ENCODE measurements at places on chromosomes 7 and 10. TPM values are rescaled to one million over a fixed set of nuclear protein-coding genes. Genes with fewer than 3 reads are reported as not detected.

DNA sequence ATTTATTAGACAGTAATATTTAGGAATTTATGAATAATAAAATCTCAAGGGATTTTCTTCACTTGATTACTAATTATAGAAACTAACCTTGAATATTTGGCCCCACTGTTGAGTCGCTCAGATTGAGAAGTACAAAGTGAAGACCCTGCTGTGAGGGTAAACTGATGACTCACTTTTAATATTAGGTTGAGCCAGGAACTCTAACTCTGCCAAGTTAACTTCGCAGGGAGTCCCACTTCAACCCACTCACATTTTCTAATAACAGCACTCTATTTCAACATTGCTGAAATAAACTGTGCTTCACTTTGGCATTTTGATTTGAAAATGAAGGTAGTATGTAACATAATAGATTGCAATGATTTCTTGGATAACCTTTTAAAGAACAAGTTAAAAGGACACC lies 200.7 kb downstream of the POLR1F start:
- H3K36me3 ChIP-seq = no peaks in the 10 kb centered on the region
- no peak overlapping the region for H3K27ac ChIP-seq
- DNase-seq = no peak
- H3K4me1 ChIP-seq = no peaks in the 10 kb centered on the region
- H3K27me3 ChIP-seq = no peaks in the 10 kb centered on the region
- no peak overlapping the region for H3K4me3 ChIP-seq

DNA sequence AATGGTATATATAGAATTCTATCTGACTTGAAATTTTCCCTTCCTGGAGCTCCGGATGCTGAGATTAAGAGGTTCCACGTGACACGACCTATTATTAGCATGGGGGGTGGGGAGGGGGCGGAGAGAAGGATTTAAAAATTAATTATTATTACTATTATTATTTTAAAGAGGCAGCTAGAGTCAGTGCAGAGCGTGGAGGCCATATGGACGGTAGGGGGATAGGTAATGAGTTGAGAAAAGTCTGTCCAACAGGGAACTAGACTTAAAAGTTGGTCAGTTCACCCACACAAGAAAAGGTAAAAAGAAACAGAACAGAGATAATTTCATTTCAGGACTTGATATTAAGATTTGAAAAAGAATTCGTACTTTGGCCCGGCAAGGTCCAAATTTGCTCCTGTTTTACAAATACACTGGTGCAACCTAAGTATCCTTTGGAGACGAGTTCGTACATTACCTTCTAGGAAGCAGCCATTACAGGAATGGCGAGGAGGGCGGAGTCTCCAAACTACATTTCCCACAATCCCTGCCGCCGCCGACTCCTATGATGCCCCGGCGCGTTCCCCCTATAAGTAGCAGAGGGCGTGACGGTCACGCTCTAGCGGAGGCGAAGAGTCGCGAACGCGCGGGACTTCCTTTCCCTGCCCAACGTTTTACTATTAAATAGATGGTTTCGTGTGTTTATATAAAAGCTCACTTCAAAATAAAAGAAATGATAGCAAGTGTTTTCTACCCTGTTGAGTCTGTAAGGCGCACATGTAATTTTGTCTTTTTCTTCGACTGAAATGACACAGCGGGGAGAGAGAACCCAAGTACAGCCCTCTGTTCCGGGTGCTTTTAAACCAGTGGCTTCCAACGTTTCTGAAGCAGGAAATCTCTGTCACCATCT lies at the start of gene SMIM30:
Gene SMIM30, minus strand, starts transcription at position 481 of the 886 bp plus-strand sequence. CDS start 976 bp downstream, outside the sequence.
- H3K4me3 ChIP-seq = peak within 1 kb of the TSS; percentile 55
- peaks cover 12% of the 10 kb centered on the region for H3K4me1 ChIP-seq
- H3K27ac ChIP-seq = peak within 1 kb of the TSS; percentile 67
- DNase-seq = peak; percentile 93

- no peaks in the 10 kb centered on the region for H3K4me1 ChIP-seq
- no peaks in the 10 kb centered on the region for H3K27me3 ChIP-seq
- peaks cover 14% of the 10 kb centered on the region for H3K36me3 ChIP-seq
- no peak overlapping the region for H3K4me3 ChIP-seq
- no peak for DNase-seq
- H3K27ac ChIP-seq = no peak overlapping the region
Observed at GRCh38 chr10:86449926-86450558, 71.5 kb downstream of the WAPL start.

GRCh38 chr10:48945441-48946130 lies 5.9 kb upstream of the LRRC18 start:
- H3K4me1 ChIP-seq = peaks cover 32% of the 10 kb centered on the region
- peak overlapping the region; percentile 74 for H3K27ac ChIP-seq
- H3K4me3 ChIP-seq = no peak overlapping the region
- DNase-seq = peak; percentile 70
- H3K36me3 ChIP-seq = no peaks in the 10 kb centered on the region

DNA sequence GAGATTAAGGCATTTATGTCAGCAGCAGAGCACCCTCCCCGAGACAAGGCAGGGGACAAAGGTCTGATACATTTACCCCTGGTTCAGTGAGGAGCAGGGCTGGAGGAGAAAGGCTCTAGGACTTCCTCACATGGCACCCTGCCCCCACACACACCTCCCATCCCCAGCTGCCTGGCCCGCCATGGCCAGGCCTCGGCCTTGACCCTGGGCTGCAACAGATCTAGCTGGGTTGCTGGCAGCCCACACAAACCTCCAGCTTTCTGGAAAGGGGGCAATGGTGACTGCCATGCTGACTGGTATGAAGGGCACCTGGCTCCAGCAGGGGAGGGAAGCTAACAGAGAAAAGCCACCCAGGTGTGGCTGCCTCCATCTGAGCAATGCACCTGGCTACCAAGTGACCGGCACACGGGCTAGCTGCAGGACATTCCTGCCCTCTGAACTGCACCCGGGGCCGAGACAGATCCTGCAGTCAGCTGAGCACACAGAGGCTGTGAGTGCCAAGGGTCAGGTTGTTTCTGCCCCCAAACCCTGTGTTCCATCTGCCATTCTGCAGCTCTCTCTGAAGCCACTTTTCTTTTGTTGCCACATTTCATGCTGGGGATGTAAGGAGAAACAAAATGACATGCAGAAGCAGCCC lies 85.8 kb upstream of the LRRC18 start:
- no peak overlapping the region for H3K4me3 ChIP-seq
- H3K27me3 ChIP-seq = no peaks in the 10 kb centered on the region
- no peaks in the 10 kb centered on the region for H3K4me1 ChIP-seq
- DNase-seq = no peak
- no peaks in the 10 kb centered on the region for H3K36me3 ChIP-seq

GRCh38 chr7:139727151-139727705 lies 50.6 kb downstream of the HIPK2 start:
- no peak for DNase-seq
- H3K27ac ChIP-seq = no peak overlapping the region
- peaks cover 39% of the 10 kb centered on the region for H3K4me1 ChIP-seq
- no peaks in the 10 kb centered on the region for H3K27me3 ChIP-seq
- no peaks in the 10 kb centered on the region for H3K36me3 ChIP-seq

DNA sequence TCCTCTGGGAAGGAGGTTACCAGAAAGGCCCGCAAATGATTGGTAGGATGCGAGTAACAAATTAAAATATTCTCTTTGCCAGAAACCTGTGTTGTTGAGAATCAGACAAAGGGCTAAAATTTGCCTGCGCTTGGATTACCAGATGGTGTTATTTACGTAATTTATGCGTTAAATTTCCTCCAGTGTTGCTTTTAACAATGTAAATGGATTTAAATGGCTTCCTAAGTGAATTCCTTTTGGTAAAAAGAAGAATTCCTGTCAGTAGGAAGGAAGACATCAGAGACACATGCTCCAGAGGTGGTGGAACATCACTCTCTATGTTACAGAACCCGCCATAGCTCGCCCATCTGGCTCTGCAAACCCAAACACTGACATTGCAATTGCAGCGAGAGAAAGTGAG lies 520.6 kb downstream of the GALNT17 start:
- no peak for DNase-seq
- H3K27me3 ChIP-seq = no peaks in the 10 kb centered on the region
- H3K4me1 ChIP-seq = no peaks in the 10 kb centered on the region
- no peak overlapping the region for H3K4me3 ChIP-seq

- H3K27ac ChIP-seq = no peak overlapping the region
- no peaks in the 10 kb centered on the region for H3K27me3 ChIP-seq
- no peak for DNase-seq
- H3K36me3 ChIP-seq = no peaks in the 10 kb centered on the region
Observed at GRCh38 chr10:114711176-114711868, 53.2 kb upstream of the ABLIM1 start.

GRCh38 chr10:33494694-33495265 lies 160.3 kb upstream of the NRP1 start:
- peaks cover 6% of the 10 kb centered on the region for H3K27me3 ChIP-seq
- H3K4me3 ChIP-seq = no peak overlapping the region
- no peak overlapping the region for H3K27ac ChIP-seq

DNA sequence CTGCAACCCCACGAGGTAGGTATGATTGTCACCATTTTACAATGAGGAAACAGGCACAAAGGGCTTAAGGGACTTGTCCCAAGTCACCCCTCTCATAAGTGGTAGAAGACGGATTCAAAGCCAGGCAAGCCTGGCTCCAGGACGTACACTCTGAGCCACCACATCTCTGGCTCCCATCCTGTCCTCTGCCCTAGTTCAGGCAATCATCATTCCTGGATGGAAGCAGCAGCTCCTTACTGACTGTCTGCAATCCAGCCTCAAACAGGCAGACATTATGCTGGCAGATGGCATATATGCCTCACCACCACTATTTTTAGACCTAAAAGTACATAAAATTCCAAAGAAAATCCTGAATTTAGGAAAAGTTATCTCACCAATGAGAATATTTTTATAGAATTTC lies 100.7 kb downstream of the USP6NL start:
- no peak overlapping the region for H3K27ac ChIP-seq
- no peak overlapping the region for H3K4me3 ChIP-seq
- peaks cover 2% of the 10 kb centered on the region for H3K36me3 ChIP-seq
- no peaks in the 10 kb centered on the region for H3K27me3 ChIP-seq

DNA sequence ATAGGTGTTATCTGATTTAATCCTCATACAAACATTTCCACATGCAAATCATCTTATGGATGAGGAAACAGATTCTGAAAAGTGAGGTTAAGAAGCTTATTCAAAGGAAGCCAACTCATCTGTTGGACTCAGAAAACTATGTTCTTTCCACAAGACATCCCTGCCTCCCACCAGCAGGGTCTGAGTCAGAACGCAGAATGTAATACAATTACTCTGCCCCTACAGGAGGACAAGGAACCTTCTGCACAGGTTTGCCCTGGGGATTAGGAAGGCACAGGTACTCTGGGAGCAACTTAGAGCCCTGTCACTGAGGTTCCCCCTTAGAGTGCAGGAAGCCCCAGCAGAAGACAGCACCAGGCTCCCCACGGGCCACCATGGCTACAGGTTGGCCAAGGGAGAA lies 255.7 kb downstream of the TNS3 start:
- H3K4me3 ChIP-seq = no peak overlapping the region
- peaks cover 32% of the 10 kb centered on the region for H3K4me1 ChIP-seq
- no peak overlapping the region for H3K27ac ChIP-seq
- peak; percentile 7 for DNase-seq

DNA sequence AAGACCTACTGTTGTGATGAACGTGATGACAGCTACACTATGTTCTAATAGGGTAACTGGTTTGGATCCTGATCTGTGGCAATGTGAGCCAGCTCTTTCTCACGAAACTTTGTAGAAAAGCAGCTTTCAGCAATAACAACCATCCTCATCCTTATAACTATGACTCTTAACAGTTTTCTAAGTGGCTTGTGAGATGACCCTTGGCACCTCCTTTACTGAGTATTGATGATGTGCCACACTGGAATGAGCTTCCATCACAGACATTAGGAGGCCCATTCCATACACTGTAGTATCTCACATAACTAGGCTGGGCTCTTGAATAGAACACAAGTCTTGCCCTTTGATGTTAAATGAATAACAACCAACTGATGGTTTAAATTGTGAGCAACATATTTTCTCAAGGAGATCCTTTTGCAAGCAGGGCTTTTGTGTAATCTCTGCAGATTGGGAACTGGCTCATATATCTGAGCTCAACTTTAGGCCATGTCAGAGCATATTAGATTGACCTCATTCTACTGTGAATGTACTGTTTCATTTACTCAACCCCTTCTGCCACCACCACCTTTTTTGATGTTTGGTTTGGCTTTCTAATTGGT lies 46.4 kb downstream of the MYPN start:
- no peaks in the 10 kb centered on the region for H3K27me3 ChIP-seq
- DNase-seq = no peak
- H3K4me3 ChIP-seq = no peak overlapping the region
- H3K27ac ChIP-seq = no peak overlapping the region

- DNase-seq = no peak
- no peaks in the 10 kb centered on the region for H3K27me3 ChIP-seq
- H3K4me1 ChIP-seq = peaks cover 9% of the 10 kb centered on the region
- H3K27ac ChIP-seq = no peak overlapping the region
- no peak overlapping the region for H3K4me3 ChIP-seq
Observed at GRCh38 chr10:31586723-31587638, 268.0 kb downstream of the ZEB1 start.

- H3K27ac ChIP-seq = no peak overlapping the region
- H3K36me3 ChIP-seq = no peaks in the 10 kb centered on the region
- no peaks in the 10 kb centered on the region for H3K4me1 ChIP-seq
- no peak for DNase-seq
- no peaks in the 10 kb centered on the region for H3K27me3 ChIP-seq
Observed at GRCh38 chr7:7304705-7305450, 122.5 kb downstream of the C1GALT1 start.

DNA sequence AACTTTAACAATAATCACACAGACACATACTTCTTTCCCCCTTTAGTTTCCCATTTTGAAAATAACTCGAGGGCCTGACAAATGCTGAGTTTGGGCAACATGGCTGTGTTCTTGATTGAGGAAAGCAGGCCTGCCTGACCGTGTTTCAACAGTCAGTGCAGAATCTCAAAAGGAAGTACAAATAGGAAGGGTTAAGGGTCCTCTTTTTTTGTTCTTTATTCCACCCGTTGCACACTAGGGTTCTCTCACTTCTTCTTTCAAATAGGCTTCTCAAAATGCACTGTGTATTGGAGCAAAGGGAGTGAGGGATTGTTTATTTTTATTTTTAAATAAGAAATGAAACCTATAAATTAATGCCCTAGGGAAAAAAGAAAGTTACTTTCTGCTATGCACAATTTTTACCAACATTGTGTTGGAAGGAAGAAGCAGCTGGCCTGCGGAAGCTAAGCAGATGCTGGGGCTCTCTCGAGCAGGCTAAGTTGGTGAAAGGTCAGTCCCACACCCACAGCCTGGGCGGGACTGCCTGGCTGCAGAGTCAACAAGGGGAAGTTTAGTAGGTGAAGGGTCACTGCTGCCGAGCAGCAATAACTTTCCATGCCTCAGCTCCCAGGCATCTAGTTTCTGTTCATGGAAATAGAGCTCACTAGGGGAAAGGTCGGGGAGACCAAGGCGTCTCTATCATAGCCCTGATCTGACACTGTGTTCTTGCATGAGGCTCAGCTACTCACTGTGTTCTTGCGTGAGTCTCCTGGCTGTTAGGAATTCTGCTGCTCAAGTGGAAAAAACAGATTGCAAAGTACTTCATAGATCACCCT lies 12.2 kb upstream of the PDK4 start:
- no peaks in the 10 kb centered on the region for H3K36me3 ChIP-seq
- no peak overlapping the region for H3K4me3 ChIP-seq
- H3K4me1 ChIP-seq = peaks cover 21% of the 10 kb centered on the region
- H3K27me3 ChIP-seq = peaks cover 2% of the 10 kb centered on the region
- DNase-seq = peak; percentile 99

- H3K27me3 ChIP-seq = peaks cover 35% of the 10 kb centered on the region
- DNase-seq = no peak
- H3K4me3 ChIP-seq = no peak overlapping the region
- H3K27ac ChIP-seq = no peak overlapping the region
- H3K36me3 ChIP-seq = no peaks in the 10 kb centered on the region
- no peaks in the 10 kb centered on the region for H3K4me1 ChIP-seq
Observed at GRCh38 chr10:104639590-104640338, 1.3 kb upstream of the SORCS3 start.

GRCh38 chr10:44863344-44864047 lies 47.6 kb upstream of the TMEM72 start:
- no peaks in the 10 kb centered on the region for H3K27me3 ChIP-seq
- peaks cover 5% of the 10 kb centered on the region for H3K4me1 ChIP-seq
- DNase-seq = no peak

CPED1 gene
- total RNA-seq = 0.22 TPM

CFAP46 gene
- 0.75 TPM for total RNA-seq

ABCB1 gene
- 13.4 TPM for total RNA-seq
